ENCODE measurements at places on chromosomes 2 and 18.

DNA sequence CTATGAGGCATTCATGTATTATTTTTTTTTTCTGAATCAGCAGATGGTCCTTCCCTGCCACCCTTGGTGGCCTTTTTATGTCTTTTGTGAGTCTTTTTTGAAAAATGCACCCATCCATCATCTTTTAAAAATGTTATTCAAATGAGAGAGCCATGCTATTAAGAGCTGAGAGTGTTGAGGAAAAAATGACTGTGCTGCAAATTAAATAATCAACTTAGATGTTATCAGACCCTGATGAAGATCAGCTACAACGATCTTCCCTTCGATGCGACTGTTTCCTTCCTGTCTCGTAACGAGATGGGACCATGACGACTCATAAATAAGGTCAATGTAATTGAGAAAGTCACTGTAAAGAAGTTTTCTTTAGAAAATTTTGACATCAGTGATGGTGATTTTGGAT lies 44.4 kb downstream of the TRIB2 start:
- DNase-seq: no peak

- DNase-seq: no peak
These were observed 145.1 kb downstream of the AGPS start for GRCh38 chr2:177537636-177538035.

GRCh38 chr18:79302120-79302519 lies 93.6 kb upstream of the NFATC1 start:
- DNase-seq: peak; percentile 70

DNA sequence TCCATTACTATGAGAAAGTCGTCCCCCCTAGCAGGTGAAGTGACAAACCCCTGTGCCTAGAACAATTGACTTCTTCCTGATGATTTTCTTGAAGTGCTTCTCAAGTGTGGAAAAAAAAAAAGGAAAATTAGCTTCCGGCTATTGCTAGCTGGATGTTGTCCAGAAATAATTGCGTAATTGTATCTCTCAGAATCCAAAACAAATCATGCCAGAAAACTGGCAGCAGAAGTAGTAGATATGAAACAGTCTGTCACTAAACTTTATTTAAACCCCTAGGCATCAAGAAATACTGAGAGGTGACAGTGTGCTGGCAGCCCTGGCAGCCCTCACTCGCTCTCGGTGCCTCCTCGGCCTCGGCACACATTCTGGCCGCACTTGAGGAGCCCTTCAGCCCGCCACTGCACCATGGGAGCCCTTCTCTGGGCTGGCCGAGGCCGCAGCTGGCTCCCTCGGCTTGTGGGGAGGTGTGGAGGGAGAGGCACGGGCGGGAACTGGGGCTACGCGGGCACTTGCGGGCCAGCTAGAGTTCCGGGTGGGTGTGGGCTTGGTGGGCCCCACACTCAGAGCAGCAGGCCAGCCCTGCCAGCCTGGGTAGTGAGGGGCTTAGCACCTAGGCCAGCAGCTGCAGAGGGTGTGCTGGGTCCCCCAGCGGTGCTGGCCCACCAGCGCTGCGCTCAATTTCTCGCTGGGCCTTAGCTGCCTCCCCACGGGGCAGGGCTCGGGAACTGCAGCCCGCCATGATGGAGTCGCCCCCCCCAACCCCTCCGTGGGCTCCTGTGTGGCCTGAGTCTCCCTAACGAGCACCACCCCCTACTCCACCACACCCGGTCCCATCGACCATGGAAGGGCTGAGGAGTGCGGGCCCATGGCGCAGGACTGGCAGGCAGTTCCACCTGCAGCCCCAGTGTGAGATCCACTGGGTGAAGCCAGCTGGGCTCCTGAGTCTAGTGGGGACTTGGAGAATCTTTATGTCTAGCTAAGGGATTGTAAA lies 80.5 kb upstream of the ABCA12 start:
- DNase-seq: no peak

- DNase-seq: no peak
These were observed 67.8 kb downstream of the VSNL1 start for GRCh38 chr2:17608251-17608650.

- no peak for DNase-seq
These were observed 391.1 kb downstream of the TNS1 start for GRCh38 chr2:217611626-217612127.

- DNase-seq: no peak
These were observed 6.3 kb downstream of the B3GNT2 start for GRCh38 chr2:62202019-62202722.

- no peak for DNase-seq
These were observed 90.6 kb upstream of the ZCCHC2 start for GRCh38 chr18:62432176-62432575.

DNA sequence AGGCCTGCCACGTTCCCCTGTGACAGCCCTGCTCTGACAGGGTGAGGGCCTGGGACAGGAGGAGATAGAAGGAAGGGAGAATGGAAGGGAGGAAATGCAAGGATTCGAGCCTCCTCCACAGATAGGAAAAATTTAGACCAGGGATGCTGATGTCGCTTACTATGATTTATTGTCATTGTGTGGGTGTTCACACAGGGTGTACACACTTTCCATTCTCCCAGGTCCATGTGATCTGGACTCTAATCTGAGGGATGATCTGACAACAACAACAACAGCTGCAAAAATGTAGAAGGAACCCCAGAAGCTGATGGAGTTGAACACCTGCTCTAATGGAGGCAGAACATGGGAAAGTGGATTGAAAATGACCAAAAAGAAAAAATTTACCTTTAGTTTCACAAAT lies 231.7 kb upstream of the TNP1 start:
- no peak for DNase-seq

- DNase-seq: no peak
These were observed 509 bp upstream of the CYS1 start for GRCh38 chr2:10080536-10081304.

GRCh38 chr2:53964257-53964952 lies 6.4 kb downstream of the PSME4 start:
- no peak for DNase-seq

DNA sequence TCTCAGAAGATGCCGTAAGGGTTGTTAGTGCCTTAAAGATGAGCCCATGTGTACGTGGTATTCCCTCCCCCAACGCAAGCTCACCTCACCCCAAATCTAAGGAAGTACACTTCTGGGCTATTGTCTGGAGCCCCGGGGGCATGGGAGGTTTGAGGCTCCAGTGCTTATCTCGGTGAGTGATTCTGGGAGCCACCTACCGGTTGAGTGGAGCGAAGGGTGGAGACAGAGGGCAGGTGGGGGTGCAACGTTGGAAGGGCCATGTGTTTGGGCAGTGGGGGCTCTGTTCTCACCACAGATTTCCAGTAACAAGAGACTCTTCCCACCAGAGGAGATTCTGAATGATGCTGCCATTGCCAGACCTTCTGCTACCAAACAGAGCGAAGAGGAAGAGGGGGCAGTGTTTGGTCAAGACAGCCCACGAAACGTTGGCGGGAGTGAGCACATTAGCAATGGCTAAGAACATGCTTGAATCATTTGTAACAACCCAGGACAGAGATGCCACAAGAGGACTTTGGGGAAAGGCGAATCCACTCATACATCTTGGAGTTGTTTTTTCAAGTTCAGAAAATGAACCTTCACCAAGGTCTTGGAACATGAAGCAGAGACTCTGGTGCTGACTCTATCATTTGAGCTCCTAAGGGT lies 38.7 kb downstream of the TWIST2 start:
- DNase-seq: no peak

DNA sequence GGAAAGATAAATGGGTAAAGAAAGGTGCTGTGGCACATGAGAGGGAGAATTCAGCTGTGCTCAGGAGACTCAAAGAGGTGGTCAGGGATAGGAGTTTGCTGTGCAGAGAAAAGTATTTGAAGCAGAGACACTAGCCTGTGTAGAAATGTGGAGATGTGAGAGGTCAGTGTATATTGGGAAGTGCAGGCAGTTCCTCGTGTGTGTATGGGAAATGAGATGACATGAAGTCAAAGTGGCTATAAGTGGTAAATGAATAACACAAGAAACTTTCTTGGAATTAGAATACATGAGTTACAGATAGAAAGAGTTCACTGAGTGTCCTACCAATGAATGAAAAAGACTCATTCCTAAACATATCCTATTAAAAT lies 11.6 kb downstream of the MAP3K20 start:
- no peak for DNase-seq

GRCh38 chr18:65623676-65624075 lies 127.1 kb upstream of the CDH7 start:
- no peak for DNase-seq

GRCh38 chr2:171419333-171419732 lies 14.5 kb downstream of the METTL8 start:
- no peak for DNase-seq

DNA sequence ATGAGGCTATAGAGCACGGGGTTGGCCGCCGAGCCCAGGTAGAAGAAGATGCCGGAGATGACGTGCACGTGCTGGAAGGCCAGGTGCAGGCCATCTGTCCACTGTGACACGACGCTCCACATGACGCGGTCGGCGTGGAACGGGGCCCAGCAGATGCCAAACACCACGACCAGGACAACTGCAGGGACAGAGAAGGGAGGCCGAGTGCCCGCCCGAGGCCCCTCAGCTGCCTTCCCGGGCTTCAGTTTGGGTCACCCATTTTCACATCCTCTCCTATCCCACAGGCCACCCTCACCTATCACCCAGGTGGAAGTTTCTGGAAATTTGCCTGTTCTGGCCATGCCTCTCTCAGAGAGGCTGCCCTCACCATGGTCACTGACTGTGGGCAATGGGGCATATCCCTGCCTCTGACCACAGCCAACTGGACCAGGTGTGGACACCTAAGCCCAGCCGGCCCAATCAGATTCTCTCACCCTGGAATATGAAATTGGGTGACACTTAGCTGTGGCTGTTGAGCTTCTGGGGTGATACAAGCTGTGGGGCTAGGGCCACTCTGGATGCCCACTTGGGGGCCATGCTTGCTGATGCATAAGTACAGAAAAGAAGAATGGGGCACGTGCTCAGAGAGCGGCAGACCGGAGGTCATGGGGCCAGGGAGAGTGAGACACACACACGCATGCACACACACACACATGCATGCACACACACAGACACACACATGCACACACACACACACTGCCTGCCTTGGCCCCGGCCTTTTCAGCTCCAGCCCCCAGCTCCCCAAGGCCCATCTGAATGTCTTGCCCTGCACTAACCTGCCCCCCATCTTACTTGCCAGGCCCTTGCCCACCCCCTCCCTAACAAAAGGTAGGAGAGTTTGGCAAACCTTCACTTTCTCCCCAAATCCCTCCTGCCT lies 4.7 kb downstream of the NMUR1 start:
- no peak for DNase-seq

Data from Peyer's patch (tissue), 4 donors.